ENCODE measurements at places on chromosomes 2 and 18. TPM values are rescaled to one million over a fixed set of nuclear protein-coding genes. Genes with fewer than 3 reads are reported as not detected.

DNA sequence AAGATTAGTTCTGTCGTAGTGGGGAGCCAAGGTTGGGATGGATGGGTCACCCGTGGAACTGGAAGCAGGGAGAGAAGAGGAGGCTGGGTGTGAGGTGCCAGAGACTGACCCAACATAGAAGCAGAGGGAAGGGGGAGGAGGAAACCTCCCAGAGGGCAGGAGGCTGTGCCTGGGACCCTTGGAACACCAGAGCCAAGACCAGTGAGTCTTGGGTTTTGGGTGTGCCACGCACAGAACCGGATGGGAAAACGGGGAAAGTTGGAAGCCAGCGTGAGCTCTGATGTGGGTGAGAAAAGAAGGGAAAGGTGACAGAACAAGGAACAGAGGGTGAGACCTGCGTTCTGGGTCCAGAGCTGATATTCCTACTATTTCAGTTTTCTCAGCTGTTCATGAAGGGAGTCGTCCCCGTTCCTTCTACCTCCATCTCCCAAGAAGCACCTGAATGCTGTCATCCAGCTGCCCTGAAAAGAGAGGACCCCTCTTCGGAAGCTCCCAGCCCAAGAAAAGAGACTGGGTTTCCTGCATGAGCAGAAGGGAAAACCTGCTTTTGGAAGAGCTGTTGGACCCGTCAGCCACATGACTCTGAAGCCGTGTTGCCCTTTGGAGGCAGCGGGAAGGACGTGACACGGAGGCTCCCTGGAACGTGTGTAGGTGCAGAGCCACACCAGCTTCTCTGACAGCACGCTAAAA is 250.1 kb downstream of the NDUFA10 start:
- H3K36me3 ChIP-seq, result no peaks in the 10 kb centered on the region
- no peaks in the 10 kb centered on the region for H3K27me3 ChIP-seq
- no peak overlapping the region for H3K4me3 ChIP-seq
- H3K4me1 ChIP-seq, result no peaks in the 10 kb centered on the region

- H3K4me1 ChIP-seq, result no peaks in the 10 kb centered on the region
- H3K36me3 ChIP-seq, result peaks cover 3% of the 10 kb centered on the region
- H3K4me3 ChIP-seq, result no peak overlapping the region
- DNase-seq, result no peak
Observed at GRCh38 chr18:10003866-10004265, 90.0 kb downstream of the VAPA start.

- DNase-seq, result no peak
- H3K27ac ChIP-seq, result no peak overlapping the region
- no peaks in the 10 kb centered on the region for H3K4me1 ChIP-seq
- no peaks in the 10 kb centered on the region for H3K36me3 ChIP-seq
Observed at GRCh38 chr2:135471106-135471505, 59.9 kb downstream of the ZRANB3 start.

DNA sequence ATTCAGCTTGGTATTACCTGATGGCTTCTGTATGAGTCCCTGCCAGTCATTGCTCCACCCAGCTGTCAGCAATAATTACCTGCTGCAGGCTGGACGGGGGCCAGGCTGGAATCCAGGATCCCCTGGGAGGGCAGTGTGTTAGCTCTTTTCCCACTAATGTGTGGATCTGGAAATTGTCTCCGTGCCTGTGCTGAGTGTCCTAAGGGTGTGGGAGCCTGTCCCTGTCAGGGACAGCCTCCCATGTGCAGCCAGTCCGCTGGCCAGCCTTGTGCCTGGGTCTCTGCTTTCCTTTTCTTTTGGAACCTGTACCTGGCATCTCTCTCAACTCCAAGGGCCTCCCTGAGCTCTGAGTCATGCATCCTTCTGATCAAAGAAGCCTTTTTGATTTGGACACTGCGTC is 107.2 kb upstream of the SPRED2 start:
- no peaks in the 10 kb centered on the region for H3K36me3 ChIP-seq
- DNase-seq, result no peak
- H3K4me3 ChIP-seq, result no peak overlapping the region
- H3K27ac ChIP-seq, result no peak overlapping the region

DNA sequence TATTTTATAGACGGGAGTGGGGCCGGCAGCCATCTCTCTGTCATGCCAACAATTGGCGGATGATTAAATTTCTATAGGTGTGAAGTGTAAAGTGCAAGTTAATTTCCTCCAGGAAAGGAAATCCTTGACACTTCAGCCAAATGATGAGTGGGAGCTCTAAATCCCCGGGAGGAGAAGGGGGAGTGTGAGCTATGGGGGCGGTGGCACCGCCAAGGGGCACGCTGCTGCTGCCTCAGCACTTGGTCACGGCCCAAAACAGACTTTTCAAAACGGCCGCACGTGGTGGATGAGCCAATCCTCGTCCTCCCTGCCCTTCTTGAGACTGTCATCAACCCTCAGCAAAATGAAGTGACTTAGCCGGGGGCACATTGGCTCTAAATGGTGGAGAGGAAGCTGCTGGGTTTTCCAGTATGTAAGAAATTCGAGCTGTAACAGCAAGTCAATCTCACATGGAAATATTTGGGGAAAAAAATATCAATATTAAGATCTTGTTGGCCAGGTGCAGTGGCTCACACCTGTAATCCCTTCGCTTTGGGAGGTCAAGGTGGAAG is 200.8 kb downstream of the TFCP2L1 start:
- DNase-seq, result no peak
- no peak overlapping the region for H3K4me3 ChIP-seq
- no peak overlapping the region for H3K27ac ChIP-seq
- peaks cover 2% of the 10 kb centered on the region for H3K27me3 ChIP-seq
- no peaks in the 10 kb centered on the region for H3K36me3 ChIP-seq

The ANKRD30B gene
- not detected for total RNA-seq

The HOXD12 gene
- not detected for total RNA-seq

The STPG4 gene
- 0.21 TPM for total RNA-seq

The TMEM178A gene
- total RNA-seq, result not detected

Data from activated CD8-positive, alpha-beta T cell treated with anti-CD3 and anti-CD28 coated beads, Interleukin-2, amount 10 ng/mL, durations not matched to agents 7 days and 5 days (primary cell).